ENCODE measurements at places on chromosomes 1 and 21.
A peak's percentile ranks its signal among the peaks of the same experiment; 100 is the strongest.

DNA sequence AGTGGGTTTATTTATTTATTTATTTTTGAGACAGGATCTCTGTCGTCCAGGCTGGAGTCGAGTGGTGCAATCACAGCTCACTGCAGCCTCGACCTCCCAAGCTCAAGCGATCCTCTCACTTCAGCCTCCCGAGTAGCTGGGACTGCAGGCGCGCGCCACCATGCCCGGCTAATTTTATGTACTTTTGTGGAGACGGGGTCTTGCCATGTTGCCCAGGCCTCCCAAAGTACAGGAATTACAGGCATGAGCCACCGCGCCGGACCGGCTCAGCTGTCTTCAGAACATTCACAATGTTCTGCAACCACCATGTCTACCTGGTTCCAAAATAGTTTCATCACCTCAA is 406 bp upstream of the DNAJC8 start:
- DNase-seq: no peak

DNA sequence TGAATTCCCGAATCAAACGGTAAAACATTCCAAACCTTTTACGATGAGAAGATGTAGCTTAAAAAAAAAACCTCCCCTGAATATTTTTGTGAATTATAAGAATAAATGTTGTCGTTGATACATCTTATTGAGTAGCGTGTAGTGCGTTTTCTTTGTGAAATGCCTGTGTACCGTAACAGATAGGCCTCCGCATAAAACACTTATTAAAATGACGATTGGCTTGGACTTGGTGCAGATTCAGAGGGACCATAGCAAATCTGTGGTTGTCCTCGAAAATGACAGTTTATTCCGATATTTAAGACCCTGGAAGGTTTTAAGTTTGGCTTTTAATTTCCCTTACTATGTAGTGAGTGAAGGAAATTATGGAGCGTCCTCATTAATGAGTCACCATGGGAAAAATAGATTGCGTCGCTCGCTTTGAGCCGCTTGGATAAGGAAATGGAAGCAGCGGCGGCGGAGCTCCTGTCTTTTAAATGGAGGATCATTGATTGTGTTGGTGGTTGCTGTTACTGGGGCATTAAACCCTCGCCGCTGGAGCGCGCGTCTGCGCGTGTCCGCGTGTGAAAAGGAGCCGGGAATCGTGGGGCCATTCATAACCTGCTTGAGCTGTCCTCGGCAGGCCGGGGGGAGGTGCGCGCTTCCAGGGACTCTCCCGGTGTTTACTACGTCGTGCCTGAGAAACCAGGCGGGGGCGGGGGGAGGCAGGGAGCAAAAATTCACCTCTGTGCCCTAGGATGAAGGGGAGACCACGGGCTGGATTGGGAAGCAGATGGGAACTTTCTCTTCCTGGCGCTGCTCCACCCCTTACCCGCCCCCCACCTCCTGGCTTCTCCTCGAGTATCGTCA is 1.6 kb downstream of the SPEN start:
- DNase-seq: peak; percentile 64

- no peak for DNase-seq
These were observed 334.9 kb upstream of the AJAP1 start for GRCh38 chr1:4319496-4319895.

DNA sequence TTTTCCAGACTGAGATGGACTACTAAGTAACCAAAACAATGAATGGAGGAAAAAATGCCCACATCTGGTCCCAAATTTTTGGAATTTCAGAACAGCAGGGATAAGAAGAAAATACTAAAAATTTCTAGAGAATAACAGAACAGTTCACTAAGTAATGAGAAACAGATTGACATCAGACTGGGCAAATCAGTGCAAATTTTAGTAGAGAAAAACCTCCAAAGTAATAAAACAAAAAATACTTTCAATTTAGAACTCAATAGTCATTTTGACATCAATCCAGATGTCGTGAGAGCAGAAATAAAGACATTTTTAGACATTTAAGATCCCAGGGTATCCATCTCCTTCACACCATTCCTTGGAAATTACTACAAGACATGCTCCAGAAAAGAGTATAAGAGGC is 39.3 kb downstream of the CRP start:
- peak; percentile 24 for DNase-seq
